Thymus (tissue), 14 donors: ENCODE measurements at places on chromosomes 1 and 21. TPM values are rescaled to one million over a fixed set of nuclear protein-coding genes. Genes with fewer than 3 reads are reported as not detected.

DNA sequence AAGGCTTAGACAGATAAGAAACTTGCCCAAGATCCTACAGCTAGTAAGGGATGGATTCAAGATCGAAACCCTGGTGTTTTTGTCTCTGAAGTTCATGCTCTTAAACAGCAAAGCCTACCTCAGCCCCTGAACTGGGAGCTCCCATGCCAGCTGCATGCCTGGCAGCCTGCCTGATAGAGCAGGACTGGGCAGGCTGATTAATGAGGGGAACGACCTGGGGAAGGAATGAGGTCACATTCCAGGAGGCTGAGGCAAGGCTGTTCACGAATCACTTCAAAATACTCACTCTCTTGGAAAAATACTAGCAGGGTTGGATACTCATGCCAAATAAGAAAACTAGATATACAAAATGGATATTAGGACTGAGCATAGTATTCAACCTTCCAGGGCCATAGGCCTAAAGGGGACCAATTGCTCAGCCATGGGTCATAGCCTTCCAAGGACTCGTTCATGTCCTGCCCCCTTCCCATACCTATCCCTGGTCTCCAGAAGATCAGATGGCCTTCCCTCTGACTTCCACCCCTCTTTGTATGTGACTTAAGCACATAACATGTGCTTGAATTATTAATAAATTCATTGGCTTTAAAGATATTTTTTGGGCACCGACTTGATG is 15.6 kb upstream of the TACSTD2 start:
- H3K27ac ChIP-seq = no peak overlapping the region
- H3K4me3 ChIP-seq = no peak overlapping the region
- H3K4me1 ChIP-seq = no peaks in the 10 kb centered on the region
- no peak for DNase-seq

DNA sequence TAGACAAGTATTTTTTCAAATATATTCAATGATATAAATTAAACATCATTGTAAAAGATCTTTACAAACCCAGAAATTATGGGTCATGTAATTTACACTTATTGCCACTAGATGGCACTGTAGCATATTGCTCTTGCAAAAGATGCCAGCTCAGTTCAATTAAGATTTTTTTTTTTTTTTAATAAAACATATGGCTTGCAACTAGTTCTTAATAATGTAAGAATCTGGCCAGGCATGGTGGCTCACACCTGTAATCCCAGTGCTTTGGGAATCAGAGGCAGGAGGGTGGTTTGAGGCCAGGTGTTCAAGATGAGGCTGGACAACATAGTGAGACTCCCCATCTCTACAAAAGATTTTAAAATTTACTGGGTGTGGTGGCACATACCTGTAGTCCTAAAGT is 49.4 kb upstream of the DESI2 start:
- no peak overlapping the region for H3K27ac ChIP-seq
- no peaks in the 10 kb centered on the region for H3K4me1 ChIP-seq
- H3K36me3 ChIP-seq = no peaks in the 10 kb centered on the region
- no peak for DNase-seq

The ERICH3 gene
- 5.2 TPM for total RNA-seq

DNA sequence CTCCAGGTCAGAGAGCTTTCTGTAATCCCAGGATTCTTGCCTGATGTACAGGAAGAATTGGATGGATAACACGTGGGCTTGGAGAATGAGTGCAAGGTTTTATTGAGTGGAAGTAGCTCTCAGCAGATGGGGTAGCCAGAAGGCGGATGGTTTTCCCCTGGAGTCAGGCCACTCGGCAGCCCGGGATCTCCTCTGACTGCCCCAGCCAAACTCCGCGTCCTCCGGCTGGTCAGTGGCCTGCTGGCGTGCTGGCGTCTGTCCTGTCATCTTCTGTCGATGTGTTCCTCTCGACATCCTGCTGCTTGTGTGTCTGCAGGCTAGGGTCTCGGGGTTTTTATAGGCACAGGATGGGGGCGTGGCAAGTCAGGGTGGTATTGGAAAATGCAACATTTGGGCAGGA is 27.4 kb upstream of the GJA9 start:
- H3K27me3 ChIP-seq = no peaks in the 10 kb centered on the region
- H3K27ac ChIP-seq = no peak overlapping the region
- H3K4me3 ChIP-seq = no peak overlapping the region

The MTF2 gene
- total RNA-seq = 85.0 TPM

DNA sequence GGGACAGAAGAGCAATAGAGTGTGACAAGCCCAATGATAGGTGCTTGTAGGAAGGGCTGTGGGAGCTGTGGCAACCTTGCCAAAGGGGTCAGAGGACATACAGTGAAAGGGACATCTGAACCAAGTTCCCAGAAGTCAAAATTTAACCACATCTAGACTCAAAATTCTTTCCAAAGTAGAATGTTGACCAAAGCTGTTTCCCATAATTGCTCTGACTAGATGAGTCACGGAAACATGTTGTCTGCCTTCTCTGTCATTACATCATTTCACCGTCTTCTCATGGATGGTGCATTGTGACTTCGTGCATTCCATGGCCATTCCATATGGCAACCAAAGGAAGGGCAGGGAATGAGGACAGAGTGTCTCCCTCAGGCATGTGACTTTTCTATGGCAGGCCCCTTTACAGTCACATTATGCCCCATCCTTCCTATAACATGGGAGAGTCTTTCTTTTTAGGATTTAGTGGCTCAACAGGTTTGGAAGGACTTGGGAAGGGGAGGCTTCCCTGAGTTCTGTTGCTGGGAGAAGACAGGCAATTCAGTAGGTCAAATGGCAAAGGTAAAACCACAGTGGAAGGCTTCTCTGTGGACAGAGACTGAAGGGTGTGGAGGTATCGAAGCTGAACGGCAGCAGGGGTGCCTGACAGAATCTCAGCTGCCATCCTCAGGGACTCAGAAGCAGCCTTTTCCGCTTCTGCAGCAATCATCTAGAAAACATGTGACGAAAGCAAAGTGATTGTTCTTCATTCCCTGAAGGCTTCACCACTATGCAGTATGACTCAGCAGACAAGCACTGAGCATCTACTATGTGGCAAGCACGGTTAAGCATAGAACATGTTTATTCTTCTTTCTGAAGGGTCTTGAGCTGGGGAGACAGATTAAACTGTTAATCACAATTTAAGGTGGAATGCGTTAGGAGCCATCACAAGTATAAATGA is 24.7 kb downstream of the NPHS2 start:
- no peaks in the 10 kb centered on the region for H3K36me3 ChIP-seq
- no peak overlapping the region for H3K4me3 ChIP-seq
- no peaks in the 10 kb centered on the region for H3K27me3 ChIP-seq
- no peak for DNase-seq

The SPRR2A gene
- total RNA-seq = 0.28 TPM

- H3K27me3 ChIP-seq = no peaks in the 10 kb centered on the region
- H3K36me3 ChIP-seq = peaks cover 81% of the 10 kb centered on the region
- no peak overlapping the region for H3K27ac ChIP-seq
- H3K4me1 ChIP-seq = no peaks in the 10 kb centered on the region
Observed at GRCh38 chr1:11124965-11125364, 25.3 kb upstream of the EXOSC10 start.

DNA sequence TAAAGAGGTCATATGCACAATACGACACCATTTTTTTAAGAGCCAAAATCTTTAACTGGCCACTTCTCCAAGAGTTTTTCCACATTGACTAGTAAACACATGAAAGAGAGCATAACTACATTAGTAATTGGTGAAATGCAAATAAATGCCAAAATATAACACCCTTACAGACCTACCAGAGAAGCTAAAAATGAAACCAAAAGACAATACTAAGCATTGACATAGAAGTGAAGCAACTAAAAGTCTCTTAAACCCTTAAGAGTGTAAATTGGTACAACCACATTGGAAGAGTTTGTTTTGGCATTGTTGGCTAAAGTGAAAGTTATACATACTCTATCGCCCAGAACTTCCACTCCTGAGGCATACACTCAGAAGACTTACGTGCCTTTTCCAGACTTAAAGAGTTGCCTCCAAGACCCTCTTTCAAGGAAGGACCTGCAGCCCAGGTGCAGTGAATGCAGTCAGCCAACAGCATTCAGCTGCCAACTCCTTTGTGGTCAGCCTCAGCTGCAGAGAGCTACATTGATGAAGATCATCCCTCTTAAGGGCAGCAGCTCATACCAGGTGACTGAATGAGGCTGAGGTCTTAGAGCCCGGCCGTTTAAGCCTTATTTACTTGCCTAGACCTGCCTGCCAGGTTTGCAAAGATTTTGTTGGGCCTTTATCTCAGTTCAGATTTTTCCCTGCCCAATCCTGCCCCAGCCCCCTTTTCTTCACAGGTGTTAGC is 839.1 kb upstream of the ADGRL2 start:
- no peaks in the 10 kb centered on the region for H3K36me3 ChIP-seq
- H3K27ac ChIP-seq = no peak overlapping the region
- no peak for DNase-seq
- no peaks in the 10 kb centered on the region for H3K4me1 ChIP-seq
- no peak overlapping the region for H3K4me3 ChIP-seq
- H3K27me3 ChIP-seq = no peaks in the 10 kb centered on the region

DNA sequence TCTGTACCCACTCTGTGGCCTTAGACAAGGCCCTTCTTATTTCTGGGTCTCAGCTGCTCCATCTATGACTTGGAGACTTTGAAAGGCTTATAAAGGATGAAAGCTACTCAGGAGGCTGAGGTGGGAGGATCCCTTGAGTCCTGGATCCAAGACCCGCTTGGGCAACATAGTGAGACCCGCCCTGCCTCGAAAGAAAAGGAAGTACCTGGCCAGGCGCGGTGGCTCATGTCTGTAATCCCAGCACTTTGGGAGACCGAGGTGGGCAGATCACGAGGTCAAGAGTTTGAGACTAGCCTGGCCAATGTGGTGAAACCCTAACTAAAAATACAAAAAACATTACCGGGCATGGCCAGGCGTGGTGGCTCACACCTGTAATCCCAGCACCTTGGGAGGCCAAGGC is 13.4 kb downstream of the ID3 start:
- peaks cover 22% of the 10 kb centered on the region for H3K4me1 ChIP-seq
- no peaks in the 10 kb centered on the region for H3K27me3 ChIP-seq
- DNase-seq = no peak
- no peaks in the 10 kb centered on the region for H3K36me3 ChIP-seq

The MSH4 gene
- total RNA-seq = 0.19 TPM

DNA sequence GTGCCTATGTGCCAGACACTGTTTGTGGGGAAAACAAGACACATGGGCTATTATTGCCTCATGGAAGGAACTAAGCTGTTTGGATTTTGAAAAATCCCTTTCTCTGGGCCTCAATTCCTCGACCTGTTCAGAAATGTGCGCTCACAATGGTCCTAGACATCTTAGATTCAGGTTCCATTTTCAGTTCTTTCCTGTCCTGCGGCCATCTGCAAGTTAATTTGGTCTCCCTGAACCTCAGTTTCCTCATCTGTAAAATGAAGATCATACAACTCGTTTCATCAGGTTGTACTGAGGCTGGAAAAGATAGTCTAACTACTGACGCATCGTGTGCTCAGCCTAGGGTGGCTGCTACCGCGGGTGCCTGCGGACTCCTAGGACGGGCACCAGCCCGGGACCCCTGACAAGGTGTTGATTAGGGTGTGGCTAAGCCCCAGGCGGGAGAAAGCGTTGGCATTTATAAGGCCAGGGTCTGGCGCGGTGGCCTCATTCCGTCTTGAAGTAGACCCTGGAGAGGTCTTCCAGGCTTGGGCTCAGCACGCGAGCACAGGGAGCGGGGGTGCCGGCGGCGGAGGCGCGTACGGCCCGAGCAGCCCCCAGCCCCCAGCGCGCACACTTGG is 493 bp upstream of the ELOA start:
- peak overlapping the region; percentile 94 for H3K4me3 ChIP-seq
- peak; percentile 44 for DNase-seq
- H3K36me3 ChIP-seq = peaks cover 11% of the 10 kb centered on the region
- peaks cover 8% of the 10 kb centered on the region for H3K4me1 ChIP-seq

GRCh38 chr1:1827089-1827848 is 49.0 kb upstream of the NADK start:
- H3K36me3 ChIP-seq = peaks cover 43% of the 10 kb centered on the region
- H3K27ac ChIP-seq = no peak overlapping the region
- no peaks in the 10 kb centered on the region for H3K27me3 ChIP-seq
- H3K4me1 ChIP-seq = peaks cover 2% of the 10 kb centered on the region
